ENCODE measurements at places on chromosomes 3 and 15.
A peak's percentile ranks its signal among the peaks of the same experiment; 100 is the strongest.

GRCh38 chr3:69085168-69085832 is 563 bp downstream of the ARL6IP5 start:
- no peak for DNase-seq

GRCh38 chr3:33447958-33448357 is 7.8 kb upstream of the UBP1 start:
- no peak for DNase-seq

DNA sequence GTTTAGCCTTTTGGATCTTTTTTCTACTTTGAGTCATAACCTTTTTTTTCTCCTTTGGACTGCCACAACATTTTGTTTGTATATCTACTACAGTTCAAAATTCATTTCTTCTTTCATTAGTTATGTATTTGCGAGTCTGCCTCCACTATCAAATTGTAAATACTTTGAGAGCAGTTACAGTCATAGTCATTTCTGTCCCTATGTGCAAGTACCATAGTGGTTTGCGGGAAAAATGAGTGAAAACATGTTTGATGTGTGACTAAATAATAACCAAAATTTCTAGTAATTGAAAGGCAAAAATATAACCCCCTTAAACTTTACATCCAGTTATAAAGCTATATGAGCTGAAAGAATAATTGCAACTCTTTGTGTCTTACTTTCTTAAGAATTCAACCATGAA is 45.8 kb upstream of the CCDC50 start:
- peak; percentile 40 for DNase-seq

DNA sequence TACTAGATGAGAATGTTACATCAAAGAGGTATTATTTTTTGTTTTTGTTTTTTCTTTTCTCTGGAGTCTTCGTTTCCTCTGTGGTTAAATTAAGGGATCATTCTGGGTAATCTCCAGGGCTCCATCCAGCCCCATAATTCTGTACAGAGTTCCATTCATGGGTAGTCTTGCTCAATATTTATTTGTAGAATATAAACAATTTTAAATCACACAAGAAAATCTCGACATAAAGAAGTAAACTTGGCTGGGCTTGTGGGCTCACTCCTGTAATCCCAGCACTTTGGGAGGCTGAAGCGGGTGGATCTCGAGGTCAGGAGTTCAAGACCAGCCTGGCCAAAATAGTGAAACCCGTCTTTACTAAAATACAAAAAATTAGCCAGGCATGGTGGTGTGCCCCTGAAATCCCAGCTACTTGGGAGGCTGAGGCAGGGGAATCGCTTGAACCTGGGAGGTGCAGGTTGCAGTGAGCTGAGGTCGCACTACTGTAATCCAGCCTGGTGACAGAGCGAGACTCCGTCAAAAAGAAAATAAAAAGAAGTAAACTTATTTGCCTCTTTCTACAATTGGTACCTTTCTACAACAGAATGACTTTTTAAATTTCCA is 166.8 kb upstream of the TGFBR2 start:
- no peak for DNase-seq

GRCh38 chr15:44728576-44729407 is 7.5 kb upstream of the TRIM69 start:
- peak; percentile 99 for DNase-seq

DNA sequence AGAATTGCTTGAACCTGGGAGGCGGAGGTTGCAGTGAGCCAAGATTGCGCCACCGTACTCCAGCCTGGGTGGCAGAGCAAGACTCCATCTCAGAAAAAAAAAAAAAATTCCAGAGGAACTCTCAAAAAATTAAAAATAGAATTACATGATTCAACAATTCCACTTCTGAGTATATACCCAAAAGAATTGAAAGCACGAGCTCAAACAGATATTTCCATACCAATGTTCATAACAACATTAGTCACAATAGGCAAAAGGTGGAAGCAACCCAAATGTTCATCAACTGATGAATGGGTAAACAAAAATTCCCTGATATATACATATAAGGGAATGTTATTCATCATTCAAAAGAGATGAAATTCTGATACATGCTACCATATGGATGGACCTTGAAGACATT is 16.9 kb upstream of the MORF4L1 start:
- DNase-seq, result no peak

- DNase-seq, result no peak
These were observed 27.5 kb downstream of the MASP1 start for GRCh38 chr3:187264021-187264420.

DNA sequence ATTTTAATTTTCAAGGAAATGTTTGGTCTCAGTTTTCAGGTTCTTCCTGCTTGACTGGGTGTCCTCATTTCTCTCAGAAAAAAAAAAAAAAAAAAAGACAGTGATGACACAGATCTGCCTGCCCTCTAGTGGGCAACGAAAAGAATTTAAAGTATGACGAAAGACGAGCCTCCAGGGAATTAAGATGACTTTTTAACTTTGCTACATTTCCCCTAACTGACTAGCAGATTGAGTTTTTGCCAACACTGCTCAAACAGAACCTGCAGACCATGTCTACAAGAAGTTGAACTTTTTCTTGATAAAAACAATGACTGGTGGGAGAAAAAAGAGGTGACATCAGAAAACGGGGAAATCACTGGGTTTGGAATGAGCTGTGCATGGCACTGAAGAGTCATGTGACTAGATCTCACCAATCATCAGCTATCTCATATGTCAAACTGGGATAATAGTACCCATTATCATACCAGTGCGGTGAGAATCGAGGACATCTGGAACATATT is 40.8 kb downstream of the EOMES start:
- peak; percentile 64 for DNase-seq

DNA sequence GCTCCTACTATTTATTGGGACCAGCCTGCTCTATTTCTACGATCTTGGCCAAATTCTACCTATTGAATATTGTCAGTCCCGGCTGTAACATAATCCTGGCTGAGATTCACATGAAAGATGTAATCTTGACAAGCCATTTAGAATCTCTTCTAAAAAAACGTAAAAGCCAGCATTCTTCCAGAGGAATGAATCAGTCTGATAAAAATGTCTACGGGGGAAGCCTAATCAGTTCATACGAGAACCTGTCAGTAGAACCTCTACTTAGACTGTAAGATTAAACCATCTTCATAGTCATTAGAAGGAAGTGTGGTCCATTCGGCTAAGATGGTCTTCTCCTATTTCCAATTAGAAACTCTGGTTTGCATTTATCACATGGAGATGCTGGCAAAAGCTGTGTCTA is 147.2 kb upstream of the WNT5A start:
- no peak for DNase-seq

GRCh38 chr15:31295658-31296057 is 31.0 kb upstream of the KLF13 start:
- DNase-seq, result no peak

DNA sequence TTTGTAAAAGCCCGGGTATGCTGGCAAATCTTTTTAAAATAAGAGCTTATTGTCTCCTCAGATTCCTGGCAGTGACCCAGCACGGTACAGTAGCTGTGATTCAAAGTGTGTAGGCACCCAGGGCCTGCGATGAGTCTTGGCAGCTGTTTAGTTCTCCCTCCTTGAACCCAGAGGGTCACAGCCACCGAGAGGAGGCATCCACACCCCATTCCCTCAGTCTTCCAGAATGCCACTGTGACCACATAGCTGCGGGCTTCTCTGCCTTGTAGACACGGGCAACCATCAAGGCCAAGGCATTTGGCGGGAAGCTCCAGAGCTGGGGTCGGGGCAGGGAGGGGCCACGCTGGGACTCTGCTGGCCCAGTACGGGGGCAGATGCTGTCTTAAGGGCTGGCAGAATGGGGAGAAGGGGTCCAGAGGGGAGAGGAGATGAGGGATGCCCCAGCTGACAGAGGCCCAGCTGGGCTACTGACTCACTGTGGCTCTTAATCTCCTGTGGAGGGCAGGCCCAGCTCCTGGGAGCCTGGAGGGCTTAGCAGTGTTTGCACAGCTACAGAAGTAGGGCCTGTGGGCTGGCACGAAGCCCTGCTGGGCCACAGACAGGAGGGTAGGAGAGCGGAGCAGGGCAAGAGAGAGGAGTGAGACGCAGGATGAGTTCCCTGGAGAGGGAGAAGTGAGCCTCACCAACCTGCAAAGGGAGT is 68.8 kb upstream of the DLG1 start:
- DNase-seq, result no peak

DNA sequence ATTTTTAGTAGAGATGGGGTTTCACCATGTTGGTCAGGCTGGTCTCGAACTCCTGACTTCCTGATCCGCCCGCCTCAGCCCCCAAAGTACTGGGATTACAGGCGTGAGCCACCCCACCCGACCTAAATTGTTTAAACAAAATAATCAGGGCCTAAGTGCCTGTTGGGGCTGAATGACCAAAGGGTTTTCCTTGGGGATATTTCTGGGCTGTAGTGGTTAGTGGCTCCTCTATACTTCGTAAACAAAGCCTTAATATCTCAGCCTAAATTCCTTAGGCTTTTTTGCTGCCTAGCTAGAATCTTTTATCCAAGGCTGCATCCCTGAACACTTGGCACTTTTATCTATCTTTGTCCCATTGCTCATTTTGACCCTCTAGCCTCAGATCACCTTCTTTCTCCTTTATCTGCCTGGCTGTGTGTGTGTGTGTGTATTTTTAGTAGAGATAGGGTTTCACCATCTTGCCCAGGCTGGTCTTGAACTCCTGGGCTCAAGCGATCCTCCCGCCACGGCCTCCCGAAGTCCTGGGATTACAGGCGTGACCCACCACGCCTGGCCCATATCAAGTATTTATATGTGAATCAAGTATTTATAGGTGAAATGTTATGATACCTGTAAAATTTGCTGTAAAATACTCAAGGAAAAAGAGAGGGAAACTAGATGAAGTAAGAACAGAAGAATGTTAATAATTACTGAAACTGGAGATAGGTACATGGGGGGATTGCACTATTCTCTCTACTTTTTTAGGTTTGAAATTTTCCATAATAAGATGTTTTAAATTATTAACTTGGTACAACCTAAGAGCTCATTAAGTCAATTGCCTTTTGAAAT is 1.8 kb downstream of the NUSAP1 start:
- no peak for DNase-seq

GRCh38 chr15:79403501-79403900 is 28.6 kb upstream of the MINAR1 start:
- no peak for DNase-seq

GRCh38 chr3:190070622-190071347 is 49.9 kb downstream of the P3H2 start:
- DNase-seq, result no peak

- no peak for DNase-seq
These were observed 83.6 kb upstream of the TSEN2 start for GRCh38 chr3:12400616-12401194.

- DNase-seq, result no peak
These were observed 244.1 kb upstream of the TBL1XR1 start for GRCh38 chr3:177441276-177441812.

- peak; percentile 50 for DNase-seq
These were observed 1.5 kb downstream of the MEGF11 start for GRCh38 chr15:66251790-66252684.

DNA sequence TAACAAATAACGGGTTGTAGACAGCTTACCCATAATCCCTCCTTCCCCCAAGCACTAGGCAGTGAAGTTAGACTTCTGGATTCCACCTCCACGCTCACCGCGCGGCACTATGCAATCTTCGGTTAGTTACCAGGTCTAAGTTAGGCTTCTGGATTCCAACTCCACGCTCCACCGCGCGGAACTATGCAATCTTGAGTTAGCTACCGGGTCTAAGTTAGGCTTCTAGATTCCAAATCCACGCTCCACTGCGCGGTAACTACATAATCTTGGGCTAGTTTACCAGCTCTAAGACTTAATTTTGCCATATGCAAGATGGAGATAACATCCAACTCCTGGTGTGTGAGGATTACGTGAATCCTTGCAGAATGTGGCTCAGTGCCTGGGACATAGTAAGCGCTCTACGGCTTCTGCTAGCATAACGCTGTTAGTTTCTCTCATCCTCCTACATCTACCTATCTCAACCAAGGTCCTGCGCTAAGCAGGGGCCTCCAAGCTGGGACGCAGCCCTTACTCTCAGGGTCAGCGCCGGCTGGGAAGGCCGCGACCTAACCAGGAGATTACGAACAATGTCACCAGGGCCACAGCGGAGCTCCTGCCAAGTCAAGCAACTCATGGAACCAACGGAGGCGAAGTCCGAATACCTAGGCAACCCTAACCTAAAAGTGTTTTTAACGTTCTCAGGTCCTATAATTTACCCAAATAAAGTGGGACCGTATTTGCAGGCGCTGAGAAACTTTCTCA is 497 bp upstream of the RPLP1 start:
- DNase-seq, result peak; percentile 38

DNA sequence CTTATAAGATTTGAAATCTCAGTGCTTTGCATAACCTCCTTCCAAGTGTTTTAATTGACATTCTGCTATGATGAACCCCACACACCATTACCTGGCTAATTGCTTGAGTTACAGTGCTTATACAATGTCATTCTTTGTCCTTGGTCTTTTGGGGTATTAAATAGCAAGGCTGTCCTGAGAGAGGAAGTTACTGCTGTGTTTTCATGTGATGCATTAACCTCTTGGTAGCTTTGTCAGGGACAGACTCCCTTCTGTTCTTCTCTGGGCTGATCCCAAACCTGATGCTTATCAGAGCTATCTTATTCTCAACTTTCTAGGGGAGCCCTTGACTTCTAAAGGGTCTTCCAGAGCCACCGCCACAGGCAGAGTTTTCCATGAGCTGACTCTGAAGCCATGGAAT is 12.4 kb upstream of the OTOL1 start:
- no peak for DNase-seq

GRCh38 chr15:72492733-72493132 is 18.6 kb downstream of the ARIH1 start:
- DNase-seq, result no peak

DNA sequence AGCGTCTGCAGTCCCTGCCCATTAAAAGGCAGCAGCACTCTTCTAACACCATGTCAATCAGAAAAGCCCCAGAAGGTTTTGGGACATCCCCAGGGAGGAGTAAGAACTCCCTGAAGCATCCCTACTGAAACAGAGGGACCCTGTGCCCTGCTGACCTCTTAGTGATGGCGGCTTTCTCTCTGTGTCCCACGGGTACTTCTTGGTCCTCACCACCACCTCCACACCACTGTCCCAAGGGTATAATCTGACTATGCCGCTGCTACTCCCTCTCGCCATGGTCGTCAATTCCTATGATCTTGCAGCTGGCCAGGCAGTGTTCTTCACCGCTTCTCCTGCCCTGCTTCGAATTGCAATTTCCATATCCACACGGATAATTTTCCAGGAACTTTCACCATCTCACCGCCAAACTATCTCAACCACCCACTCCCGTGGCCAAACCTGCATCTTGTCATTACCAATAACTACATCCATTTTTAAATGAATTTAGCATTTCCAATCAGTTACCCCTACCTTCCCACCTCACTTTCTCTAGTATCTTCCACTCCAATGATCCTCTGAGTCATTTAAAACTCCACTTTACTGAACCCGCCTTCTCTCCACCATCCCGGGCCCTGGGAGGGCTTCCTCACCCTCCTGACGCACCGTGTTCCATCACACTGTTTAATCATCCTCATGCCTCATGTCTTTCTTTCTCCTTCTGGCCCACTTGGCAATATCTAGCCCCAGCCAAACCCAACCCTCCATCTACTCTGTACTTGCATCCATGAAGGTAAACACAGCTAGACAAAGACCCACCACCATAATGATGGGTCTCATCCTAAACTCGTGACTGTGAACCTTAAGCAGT is 23.7 kb downstream of the PRR23E start:
- DNase-seq, result no peak
